ACHN (cell line): ENCODE measurements at places on chromosomes 1 and 21.

DNA sequence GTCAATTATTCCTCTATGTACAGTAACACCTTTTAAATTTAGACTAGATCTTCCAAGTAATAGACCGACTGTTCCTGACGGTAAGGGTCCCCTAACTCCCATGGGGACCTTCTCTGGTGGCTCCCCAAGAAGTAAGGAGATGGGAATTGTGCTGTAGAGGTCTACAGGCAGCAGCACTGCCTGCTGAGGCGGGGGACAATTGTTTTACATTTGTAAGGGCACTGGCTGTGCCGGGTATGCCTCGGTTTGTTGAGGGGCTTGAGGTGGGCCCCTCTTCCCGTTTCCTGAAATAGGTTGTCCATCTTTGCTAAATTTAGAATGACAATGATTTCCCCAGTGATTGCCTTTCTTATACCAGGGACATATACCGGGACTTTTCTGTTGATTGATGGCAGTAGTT, 13.1 kb upstream of the L1TD1 start:
- no peak for DNase-seq

DNA sequence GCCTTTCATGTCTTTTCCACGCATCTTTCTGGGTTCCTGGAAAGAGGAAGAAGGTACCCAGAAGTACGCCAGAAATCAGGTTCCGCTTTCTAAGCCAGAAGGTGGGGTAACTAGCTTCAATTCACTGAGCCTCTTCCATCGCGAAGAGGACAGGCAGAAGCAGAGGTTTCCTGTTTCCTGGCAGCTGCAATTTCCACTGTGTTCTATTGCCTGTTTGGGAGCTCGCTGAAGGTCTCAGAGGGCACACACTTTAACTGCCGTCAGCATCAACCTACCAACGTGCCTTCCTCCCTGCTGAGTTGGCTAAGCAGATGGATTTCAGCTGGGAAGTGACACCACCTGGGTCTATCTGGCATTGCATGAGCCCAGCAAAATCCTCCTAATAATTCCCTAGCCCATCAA, 10.0 kb downstream of the NCF2 start:
- no peak for DNase-seq

- DNase-seq = no peak
Measured at GRCh38 chr1:210364479-210364878, 35.8 kb downstream of the HHAT start.

DNA sequence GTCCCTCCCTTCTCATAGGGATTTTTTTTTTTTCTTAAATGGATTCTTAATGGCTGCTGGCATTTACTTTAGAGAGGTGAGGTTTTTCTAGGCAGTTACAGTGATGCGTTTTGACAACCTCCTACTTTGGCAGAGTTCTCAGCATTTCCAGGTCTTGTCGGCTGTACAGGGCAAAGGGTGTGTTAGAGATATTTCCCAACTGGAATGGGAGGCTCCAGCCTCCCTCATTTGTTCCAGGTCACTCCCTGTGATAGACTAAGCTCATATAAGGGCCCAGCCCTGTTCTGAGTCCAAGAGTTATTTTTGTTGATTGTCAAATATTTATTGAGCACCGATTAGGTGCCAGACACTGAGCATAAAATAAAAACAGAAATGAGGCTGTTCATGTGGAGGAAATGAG, 7.6 kb upstream of the XKR8 start:
- no peak for DNase-seq
